Cardiac muscle cell (in vitro differentiated cells and primary cell): ENCODE measurements at places on chromosomes 7 and 10.

- DNase-seq: no peak
Observed at GRCh38 chr7:53521638-53522184, 486.3 kb downstream of the POM121L12 start.

- DNase-seq: no peak
Observed at GRCh38 chr10:17217631-17218232, 10.3 kb upstream of the VIM start.

DNA sequence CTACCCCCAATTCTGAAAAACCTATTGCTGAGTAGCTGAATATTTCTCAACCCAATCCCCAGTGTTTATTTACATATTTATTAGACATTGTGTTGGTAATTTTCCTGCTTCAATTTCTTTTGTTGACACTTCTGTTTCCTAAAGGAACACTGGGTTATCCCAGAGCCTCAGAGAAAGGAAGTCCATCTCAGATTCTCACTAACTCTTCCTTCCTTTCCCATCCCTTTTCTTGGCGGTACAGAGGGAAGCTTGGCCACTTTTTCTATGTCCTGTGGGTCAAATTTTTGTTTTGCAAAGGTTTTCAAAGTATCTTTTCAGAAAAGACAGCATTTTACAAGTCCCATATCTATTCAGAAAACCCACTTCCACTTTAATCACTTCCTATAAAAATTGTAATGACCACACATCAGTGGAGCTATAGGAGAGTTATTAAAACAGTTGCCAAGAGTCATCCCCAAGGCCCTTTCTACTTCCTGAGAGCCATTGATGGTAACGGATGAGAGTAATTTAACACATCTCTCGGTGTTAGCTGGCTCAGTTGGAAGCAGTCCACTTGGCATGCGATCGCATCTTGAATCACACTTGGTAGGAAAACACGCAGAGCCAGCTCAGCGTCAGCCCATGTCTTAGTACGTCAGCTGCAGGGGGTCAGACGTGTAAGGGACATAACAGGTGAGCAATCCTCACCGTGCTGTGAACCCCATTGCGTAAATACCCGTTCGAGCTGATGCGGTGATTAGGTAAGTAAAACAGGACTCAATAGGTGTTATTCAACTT lies 231.1 kb upstream of the ADARB2 start:
- no peak for DNase-seq

GRCh38 chr7:136891850-136892249 lies 23.4 kb downstream of the CHRM2 start:
- no peak for DNase-seq

GRCh38 chr7:22420973-22421635 lies 64.2 kb upstream of the RAPGEF5 start:
- peak; percentile 12 for DNase-seq

- DNase-seq: no peak
Observed at GRCh38 chr10:110511734-110512449, 14.2 kb downstream of the DUSP5 start.

DNA sequence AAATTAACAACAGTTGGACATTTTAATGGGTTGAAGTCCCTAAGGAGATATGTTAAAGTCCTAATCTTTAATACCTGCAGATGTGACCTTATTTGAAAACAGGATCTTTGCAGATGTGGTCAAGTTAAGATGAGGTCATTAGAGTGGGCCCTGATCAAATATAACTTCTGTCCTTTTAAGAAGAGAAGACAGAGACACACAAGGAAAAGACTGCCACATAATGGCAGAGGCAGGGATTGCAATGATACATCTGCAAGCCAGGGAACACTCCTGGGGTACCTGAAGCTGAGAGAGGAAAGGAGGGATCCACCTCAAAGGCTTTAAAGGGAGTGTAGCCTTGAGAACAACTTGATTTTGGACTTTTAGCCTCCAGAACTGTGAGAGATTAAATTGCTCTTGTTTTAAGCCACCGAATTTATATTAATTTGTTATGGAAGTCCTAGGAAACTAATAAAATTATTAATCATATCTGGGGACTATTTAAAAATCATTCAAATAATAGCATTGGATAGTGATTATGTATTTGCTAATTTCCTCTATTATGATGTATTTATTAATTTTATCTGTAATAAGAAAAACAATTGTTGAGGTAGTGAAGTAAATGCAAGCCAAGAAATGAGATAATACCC lies 700.0 kb upstream of the PCDH15 start:
- DNase-seq: peak; percentile 59

DNA sequence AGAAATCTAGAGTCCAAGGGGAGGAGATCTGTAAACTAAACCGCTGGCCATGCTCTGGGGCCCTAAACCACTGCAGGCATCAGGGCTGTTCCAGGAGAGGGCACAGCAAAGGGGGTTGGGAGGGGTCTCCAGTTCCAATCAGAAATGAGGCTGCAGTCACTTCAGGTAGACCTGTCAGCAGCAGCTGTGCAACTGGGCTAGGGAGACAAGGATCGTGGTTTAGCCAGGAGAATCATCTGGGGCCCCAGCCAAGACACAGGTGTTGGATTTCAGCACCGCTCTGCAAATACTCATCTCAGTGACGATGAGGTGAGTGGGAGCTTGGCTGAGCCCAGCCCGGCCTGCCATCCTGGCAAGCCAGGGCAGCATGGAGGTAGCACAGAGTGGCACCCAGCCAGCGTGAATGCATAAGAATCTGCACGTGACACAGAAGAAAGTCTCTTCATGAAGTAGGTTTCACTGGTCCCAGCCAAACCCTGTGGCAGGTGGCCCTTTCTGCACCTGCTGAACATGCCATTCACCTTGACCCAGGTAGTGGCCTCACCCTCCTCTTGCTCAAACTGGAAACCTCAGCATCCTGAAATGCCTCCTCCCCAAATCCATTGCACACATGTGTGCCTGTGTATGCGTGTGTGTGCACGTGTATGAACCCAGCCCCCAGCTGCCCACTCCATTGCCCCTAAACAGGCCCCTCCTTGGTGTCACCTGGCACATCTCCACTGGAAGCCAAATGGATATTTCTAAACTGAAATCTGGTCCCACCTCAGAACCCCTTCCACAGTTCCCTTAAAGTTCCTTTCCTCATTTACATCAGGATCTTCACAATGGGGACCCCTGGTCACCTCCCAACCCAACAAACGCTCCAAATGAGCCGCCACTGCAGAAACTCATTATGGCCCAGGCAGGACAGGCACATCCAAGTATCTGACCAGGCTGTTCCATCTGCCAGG lies 9.6 kb downstream of the GPRIN2 start:
- no peak for DNase-seq

- DNase-seq: peak; percentile 53
Observed at GRCh38 chr7:138097064-138097741, 20.9 kb downstream of the AKR1D1 start.

- DNase-seq: no peak
Observed at GRCh38 chr10:51206500-51206899, 132.2 kb downstream of the PRKG1 start.

DNA sequence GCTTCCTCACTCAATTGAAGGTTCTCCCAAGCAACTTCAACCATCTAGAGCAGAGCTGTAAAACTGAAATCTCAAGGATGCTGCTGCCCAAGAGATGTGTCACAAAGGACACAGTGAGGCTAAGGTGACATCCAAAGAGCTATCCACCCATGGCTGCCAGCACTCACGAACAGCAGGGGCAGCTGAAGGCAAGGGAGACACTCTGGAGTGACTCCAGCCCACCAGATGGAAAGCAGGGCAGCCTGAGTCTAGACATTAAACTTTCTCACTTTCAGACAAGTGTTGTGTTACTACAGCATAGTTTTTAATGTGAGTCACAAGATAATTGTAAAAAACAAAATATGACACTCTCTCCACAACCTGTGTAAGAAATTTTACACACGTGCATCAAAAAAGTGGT lies 113.5 kb downstream of the LARP4B start:
- no peak for DNase-seq

DNA sequence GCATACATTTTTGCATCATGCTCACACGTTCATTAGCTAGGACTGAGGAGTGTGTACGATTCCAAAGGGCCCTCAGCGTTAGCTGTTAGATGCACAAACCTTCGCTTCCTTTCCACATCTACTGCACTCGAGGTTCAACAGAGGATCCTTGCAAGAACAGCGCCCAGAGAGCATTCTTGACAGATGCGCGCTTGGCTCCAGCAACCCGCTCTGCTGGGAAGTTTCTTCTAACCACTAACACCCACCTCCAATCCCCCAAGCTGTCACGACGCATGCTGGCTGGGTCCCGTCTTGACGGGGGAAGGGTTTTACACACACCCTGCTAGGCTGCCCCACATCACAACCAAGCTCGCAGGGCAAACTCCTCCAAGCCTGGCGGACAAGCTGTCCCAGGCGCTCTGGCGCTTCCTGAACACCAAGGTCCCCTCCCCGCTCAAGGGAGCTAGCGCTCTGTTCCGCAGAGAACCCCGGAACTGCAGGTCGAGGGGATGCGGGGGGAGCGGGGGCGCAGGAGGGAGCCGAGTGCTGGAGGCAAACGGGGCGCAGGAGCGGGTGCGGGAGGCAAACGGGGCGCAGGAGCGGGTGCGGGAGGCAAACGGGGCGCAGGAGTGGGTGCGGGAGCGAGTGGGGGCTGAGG lies 653 bp upstream of the ADRB1 start:
- peak; percentile 58 for DNase-seq

DNA sequence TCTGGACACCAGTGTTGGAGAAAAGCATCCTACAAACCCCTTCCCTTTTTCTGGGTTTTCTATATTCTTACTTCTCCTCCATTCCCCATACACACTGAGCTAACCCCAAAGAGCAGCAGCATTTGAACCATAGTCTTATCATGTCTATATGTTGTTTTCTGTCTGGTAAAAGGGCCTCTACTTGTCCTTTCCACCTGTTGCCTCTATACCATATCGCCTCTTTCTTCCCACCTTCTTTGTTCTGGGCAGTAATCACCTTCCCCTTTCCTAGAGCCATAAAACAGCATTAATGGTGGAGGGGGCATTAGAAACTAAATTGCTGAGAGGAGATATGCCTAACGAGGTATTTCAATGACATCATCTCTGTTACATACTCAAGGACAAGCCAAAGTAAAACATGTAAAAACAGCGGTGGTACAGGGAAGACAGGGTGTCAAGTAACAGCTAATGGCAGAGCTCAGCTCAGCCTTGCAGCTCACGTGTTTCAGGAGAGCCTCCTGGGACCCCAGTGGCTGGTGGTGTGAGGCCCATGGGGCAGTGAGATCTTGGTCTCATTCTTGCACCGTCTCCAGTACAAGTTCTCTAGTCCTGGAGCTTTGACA lies 20.6 kb downstream of the NPY start:
- DNase-seq: no peak

GRCh38 chr7:143376396-143376795 lies 4.7 kb upstream of the ZYX start:
- no peak for DNase-seq

DNA sequence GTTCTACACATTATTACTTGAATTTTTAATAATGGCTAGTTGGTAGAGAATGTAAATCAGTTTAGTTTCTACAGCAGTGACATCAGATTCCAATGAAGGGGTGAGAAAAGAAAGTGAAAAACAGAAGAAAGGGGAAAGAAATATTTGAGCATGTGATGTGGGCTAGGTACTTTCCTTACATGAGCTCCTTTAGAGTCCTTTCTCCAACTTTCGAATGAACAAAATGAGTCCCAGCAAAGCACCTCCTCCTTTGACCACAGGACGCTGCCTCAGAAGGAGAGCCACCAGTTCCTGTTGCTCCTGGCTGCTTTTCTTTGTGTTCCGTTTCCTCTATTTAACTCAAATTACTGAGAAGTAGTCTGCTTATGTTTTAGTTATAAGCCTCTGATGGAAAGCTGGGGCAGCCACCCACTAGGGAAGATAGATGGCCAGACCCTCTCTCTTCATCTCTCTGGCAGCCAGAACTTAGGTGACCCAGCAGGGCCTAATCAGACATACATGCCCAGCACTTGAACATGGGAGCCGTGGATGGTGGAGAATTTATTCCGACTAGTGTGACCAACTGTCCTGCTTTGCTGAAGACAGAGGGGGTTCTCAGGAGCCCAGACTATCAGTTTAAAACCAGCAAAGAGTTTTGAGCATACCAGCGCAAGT lies 82.4 kb upstream of the NME8 start:
- no peak for DNase-seq

DNA sequence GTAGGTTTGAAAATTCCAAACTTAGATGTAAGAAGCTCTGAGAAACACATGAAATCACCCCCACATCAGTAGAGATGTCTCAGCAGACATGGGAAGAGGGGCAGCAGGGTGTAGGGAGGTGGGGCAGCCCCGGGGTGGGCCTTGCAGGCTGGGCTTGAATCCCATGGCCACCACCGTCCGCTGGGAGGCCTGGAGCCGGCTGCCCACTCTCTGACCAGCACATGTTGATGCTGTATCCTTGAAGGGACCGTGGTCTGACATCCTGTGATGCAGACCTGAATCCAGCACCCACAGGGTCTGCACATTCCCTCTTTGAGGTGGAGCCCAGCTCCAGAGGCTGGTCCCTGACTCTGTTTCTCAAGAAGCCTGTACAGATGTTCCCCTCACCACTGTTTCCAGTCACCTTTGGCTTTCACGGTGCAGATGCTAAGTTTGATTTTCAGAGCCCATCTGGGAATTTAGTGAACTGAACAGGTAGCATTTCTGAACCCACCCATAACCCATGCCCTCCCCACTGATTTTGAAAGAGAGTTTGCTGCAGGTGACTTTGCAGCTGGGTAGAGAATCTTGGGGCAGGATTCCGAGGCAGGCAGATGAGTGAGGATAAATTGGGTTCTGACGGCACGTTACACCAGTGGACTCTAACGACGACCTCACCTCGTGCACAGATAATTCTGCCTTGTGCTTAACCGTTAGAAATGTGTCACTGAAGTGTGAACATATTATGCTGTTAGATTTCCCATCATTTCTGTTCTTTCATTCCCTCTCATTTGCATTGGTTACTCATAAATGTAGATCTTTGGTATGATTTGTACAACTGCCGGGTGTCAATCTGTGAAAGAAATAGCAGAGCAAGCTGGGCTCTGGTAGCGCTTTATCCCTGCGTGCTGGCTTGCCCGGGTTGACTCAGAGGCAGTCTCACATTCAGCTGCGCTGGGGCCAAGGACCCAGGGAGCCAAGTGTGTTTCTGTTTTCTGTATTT lies 45.7 kb downstream of the IKZF1 start:
- DNase-seq: no peak

DNA sequence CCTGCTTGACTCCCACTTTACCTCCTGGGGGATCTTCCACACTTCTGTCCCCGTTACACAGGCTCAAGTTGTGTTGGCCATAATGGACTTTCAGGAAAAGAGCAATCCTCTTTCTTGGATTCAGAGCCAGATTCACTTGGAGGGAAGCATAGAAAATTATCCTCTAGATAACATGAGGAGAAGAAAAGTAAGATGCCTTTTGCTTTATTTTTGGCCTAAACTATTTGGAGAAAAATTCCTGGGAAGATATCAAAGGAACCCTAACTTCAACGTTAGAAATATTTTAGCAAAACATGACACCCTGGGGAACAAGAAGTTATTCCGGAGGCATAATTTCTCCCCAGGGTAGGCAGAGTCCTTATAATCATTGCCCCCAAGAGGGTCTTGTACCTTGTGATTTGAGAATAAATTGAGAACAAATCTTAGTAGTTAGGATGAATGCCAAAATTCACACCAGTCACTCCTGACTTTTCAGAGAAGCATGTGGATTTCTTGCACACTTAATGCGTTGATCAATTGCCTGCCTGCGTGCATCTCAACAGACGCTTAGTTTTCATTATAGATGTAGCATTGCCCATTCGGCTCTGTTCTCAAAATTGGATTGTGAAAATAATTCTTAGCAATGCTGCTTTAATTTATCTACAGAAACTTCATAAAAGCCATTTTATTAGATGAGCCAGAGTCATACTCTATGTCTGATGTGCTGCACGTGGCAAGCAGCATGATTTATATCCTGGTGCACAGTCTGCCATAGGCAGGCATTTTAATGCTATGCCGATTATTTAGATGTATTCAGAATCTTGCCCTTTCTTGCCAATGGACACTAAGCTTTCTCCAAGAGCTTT lies 224.4 kb downstream of the C7orf25 start:
- DNase-seq: no peak

- no peak for DNase-seq
Observed at GRCh38 chr7:47497367-47498096, 84.4 kb downstream of the TNS3 start.
